ENCODE measurements at places on chromosomes 13 and 19.
A peak's percentile ranks its signal among the peaks of the same experiment; 100 is the strongest.

DNA sequence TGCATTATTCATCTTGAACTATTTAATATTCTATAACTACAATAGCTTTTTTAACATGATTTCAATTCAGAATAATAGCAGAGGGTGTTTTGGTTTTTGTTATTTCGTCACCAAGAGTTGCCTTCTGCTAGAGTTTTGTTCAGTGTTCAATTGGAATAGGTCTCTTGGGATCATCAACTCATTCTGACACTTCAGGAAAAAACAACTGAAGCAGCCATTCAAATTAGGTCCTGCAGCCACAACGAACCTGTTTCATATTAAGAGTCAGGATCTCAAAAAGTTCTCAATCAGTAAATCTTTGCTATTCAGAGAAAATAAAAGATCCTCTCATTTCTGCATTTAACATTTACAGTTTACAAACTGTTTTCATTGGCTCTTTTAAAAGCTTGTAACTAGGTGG is 2.4 kb upstream of the CHAMP1 start:
- no peak for DNase-seq

DNA sequence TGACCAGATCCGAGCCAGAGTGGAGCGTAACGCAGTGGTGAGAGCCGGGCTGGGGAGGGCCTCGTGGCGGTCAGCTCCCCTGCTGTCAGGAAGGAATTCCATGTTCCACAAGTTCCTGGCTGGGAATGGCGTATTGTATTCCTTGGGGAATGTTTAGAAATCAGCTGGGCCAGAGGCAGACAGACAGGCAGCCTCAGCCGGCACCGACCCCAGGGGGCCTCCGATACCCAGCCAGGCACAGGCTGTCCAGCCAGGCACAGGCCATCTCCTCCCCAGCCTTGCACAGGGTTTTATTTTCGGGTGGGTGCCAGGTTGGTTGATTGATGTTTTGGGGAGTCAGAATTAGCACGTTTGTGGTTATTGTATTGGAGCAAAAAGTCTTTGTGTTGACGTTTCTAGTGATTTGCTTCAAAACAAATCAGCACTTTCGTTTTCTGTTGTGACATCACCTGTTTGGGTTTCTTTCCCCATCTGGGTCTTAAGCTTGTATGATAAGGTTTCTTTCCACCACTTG is 126.6 kb upstream of the MCF2L start:
- no peak for DNase-seq

- no peak for DNase-seq
Observed at GRCh38 chr19:29565171-29565570, 39.4 kb downstream of the VSTM2B start.

GRCh38 chr13:25699056-25699455 is 327.3 kb downstream of the ATP8A2 start:
- no peak for DNase-seq

DNA sequence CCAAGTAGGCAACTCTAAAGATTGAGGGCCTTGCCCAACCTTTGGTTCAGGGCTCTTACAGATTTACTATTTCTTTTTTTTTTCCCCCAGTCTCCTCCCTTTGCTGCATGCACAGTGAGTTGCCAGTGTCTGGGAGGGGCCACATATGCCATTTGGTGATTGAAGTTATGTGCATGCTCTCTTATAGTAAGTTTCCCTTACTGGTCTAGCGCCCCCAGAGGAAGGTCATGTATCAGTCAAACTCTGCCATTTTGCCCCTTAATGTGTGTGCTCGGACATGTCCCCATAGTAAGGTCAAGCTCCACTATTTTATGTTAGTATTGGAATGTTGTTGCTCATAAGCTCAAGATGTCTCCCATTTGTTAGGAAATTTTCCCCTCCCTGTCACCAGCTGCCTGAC is 1138.0 kb upstream of the SLC10A2 start:
- no peak for DNase-seq

DNA sequence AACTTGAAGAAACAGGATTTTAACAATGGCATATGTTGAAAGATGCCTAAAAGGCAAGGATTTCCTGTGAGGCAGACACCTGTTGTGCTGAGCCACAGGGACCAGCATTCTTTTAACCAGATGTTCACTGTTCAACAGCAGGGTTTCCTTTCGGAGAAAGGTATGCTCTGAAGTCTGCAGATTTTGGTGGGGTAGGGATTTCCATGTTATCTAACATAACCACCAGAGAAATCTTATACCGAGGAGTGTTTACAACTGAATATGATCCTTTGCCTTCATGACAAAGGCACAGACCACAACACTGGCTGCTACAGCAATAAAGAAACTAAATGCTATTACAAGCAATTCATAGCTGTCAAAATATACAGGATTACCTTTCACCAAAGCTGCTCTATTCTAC is 48.1 kb downstream of the MPHOSPH8 start:
- DNase-seq = no peak

- DNase-seq = no peak
Observed at GRCh38 chr13:76189882-76190519, 553.9 kb downstream of the LMO7 start.

GRCh38 chr19:40797166-40797962 is 1.6 kb upstream of the EGLN2 start:
- no peak for DNase-seq

GRCh38 chr19:56594783-56595547 is at the start of gene ZNF71:
ZNF71 (plus strand) TSS chr19:56595302; CDS start chr19:56601559, 6,257 bp downstream.
- peak; percentile 67 for DNase-seq

GRCh38 chr19:1300744-1301490 is 15.2 kb downstream of the EFNA2 start:
- DNase-seq = no peak

DNA sequence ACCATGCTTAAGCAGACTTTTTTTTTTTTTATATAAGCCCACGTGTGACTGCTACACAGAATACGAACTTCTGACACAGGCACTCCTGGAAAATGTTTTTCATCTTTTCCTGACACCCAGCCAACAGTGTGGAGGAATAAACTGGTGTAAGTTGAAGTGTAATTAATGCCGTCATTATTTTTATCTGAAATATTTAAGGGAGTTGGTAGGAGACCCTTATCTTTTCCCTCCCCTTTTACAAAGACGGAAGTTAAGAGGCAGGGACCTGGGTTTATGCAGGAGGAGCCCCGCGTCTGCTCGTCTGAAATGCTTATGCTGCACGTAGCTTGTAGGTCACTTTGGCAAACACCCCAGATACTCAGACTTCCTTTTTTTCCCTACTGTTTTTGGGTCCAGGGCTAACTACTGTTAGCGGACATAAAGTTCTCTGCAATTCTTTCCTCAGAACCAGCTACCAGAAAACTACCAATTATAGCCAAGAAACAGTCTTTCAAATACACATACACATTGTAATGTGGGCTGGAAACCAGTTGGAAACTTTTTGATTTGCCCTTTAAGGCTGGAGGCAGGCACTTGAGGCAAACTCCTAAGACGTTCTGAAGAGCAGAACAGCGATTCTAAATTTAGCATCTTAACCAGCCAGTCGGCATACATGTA is 50.8 kb downstream of the EFNB2 start:
- DNase-seq = no peak

DNA sequence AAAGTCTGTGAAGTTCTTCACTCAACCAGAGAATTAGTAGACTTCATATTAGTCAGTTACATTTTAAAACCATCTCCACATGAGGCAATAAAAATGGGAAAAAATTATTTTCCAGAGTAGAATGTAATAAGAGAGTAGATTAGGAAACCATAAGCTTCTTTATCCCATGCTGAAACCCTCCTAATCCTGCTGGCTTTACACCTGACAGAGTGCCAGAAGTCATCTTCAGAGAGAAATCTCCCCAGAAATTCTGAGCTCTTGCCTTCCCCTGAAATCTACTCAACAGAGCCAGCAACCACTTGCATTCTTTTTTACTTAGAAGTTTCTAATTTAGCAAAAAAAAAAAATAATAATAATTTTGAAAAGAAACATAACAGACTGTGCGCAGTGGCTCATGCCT is 279.9 kb downstream of the NHLRC3 start:
- no peak for DNase-seq

GRCh38 chr19:7224209-7224686 is 70.0 kb downstream of the INSR start:
- DNase-seq = no peak

All from activated CD4-positive, CD25-positive, alpha-beta regulatory T cell (primary cell).